ENCODE measurements at places on chromosomes 11 and 22.

GRCh38 chr11:130979386-130979972 is 63.2 kb upstream of the SNX19 start:
- DNase-seq, result peak; percentile 69

DNA sequence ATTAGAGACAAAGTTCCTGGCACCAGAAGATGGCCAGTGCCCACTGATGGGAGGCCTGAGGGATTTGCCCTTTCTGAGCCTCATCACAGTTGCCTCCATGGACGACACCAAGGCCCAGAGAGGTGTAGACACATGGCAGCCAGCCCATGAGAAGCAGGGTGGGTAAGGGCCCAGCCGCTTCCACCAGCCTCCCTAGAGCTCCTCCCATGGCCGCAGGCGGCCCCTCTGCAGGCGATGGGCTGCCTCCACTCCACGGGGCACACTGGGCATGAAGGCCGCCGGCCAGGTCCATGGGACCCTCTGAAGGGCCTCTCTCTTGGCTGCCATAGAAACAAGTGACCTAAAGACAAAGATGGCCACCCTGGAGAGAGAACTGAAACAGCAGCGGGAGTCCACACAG is 14.5 kb downstream of the CCDC157 start:
- no peak for DNase-seq

GRCh38 chr22:43436868-43437267 is 25.1 kb downstream of the MPPED1 start:
- no peak for DNase-seq

GRCh38 chr22:22158207-22158816 is 86.3 kb upstream of the VPREB1 start:
- DNase-seq, result no peak

GRCh38 chr11:78210000-78210608 is 21.4 kb downstream of the USP35 start:
- no peak for DNase-seq

DNA sequence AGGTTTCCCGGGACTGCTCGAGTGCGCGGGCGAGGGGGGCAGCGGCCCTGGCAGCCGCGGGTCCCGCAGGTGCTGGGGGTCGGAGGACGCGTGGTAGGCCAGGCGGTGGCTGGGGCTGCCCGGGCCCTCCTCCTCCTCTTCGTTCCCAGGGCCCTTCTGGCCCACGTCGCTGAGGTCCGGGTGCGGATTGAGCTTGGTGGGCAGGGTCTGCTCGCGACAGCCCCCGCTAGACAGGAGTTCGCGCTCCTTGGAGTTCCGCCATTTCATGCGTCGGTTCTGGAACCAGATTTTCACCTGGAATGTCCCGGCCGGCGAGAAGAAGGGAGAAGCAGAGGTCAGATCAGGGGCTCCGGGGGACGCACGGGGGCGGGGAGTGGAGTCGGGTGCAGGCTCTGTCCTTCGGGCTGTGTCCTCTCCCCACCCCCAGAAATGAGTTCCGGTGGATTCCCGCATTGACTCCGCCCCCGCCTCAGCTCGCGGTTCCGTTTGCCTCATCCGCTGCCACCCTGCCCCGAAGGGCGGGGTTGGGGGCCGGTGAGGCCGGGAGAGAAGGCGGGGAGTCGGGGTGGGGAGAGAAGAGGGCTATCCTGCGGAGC is 3.9 kb downstream of the DBX1 start:
- DNase-seq, result no peak

GRCh38 chr22:44369293-44369661 is 56.5 kb upstream of the SHISAL1 start:
- no peak for DNase-seq

DNA sequence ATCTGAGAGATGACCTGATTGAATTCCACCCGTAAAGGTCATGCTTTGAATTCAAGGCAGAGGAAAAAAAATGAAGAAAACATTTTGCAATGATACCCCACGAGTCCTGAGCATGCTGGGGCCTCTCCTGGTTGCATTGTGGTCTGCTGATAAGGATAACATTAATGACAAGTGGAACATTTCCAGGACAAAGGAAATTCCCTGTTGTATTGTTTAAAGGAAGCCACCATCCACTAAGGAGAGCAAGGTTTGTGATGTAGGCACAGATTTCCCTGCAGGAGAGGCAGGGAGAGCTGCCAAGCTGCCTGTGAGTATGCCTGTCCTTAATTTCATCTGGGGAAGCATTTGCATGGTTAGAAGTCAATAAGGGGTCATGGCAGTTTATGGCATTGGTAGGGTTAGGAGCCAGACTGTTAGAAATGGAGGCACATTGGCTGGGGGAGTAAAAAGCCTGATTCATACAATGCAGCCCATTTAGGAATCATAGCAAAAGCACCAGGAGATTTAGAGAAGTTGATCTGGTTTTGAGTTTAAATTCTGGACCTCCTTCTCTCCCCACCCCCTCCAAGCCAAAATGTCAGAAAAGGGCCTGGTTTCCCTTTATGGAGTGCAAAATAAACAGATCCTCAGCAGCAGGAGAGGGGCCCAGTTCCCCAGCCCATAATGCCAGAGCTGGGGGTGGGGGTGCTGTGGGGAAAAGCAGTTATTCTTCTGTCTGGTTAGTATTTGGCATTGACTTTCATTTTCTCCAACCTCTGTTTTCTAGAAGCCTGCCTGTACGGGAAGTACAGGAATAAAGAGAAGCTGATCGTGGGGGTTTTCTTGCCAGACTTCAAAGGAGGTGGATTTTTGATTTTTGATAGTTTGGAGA is 22.1 kb downstream of the FLI1 start:
- no peak for DNase-seq

- DNase-seq, result peak; percentile 12
These were observed 11.7 kb upstream of the GLYATL1 start for GRCh38 chr11:58927393-58928106.

GRCh38 chr11:62402226-62402959 is 16.4 kb upstream of the SCGB1A1 start:
- no peak for DNase-seq

GRCh38 chr11:123161376-123162030 is 33.5 kb downstream of the CLMP start:
- DNase-seq, result no peak

- no peak for DNase-seq
These were observed 132.2 kb downstream of the ST3GAL4 start for GRCh38 chr11:126487711-126488110.

- no peak for DNase-seq
These were observed 12.7 kb upstream of the CNTF start for GRCh38 chr11:58609723-58610122.

GRCh38 chr11:105553025-105553424 is 56.8 kb upstream of the GRIA4 start:
- no peak for DNase-seq

DNA sequence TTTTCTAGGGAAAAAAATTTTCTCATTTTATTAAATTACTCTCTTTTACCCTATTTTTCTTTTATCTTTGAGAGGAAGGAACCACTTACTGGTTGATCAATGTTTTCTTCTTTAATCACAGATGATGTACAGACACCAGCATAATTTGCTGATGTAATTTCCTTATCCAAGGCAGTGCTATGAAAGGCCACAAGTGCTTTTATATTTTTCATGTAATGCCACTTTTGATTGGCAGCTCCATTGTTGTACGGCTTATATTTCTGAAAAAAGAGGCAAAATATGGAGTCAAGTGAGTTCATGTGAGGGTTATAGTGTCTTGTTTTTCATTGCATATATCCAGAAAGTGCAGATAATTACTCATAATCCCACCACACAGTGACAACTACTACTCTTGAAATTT is 322.7 kb upstream of the MPPED2 start:
- DNase-seq, result no peak

DNA sequence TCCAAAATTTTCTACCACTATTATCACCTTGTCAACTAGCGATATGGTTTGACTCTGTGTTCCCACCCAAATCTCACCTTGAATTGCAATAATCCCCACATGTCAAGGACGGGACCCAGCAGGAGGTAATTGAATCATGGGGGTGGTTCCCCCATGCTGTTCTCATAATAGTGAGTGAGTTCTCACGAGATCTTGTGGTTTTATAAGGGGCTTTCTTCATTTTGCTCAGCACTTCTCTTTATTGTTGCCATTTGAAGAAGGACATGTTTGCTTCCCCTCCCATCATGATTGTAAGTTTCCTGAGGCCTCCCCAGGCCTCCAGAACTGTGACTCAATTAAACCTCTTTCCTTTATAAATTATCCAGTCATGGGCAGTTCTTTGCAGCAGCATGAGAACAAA is 73.5 kb upstream of the ZC3H12C start:
- no peak for DNase-seq

DNA sequence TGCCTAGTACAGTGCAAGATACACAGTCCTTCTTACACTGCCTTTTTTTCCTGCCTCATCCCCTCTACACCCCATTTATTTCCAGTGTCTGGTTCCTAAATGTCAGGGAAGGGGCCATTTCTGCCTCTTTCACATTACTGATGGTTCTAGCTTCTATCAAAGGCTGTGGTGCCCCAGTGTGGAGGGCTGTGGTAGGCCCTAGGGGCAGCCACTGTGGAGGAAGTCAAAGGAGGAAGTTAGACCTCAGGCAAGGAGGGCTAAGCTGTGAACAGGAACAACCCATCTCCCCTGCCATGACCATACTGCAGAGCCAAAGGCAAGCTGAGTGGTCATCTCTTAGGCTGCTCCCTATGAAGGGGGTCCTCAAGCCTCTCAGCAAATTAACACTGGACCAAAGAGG is 81.9 kb upstream of the CRTAM start:
- peak; percentile 17 for DNase-seq

DNA sequence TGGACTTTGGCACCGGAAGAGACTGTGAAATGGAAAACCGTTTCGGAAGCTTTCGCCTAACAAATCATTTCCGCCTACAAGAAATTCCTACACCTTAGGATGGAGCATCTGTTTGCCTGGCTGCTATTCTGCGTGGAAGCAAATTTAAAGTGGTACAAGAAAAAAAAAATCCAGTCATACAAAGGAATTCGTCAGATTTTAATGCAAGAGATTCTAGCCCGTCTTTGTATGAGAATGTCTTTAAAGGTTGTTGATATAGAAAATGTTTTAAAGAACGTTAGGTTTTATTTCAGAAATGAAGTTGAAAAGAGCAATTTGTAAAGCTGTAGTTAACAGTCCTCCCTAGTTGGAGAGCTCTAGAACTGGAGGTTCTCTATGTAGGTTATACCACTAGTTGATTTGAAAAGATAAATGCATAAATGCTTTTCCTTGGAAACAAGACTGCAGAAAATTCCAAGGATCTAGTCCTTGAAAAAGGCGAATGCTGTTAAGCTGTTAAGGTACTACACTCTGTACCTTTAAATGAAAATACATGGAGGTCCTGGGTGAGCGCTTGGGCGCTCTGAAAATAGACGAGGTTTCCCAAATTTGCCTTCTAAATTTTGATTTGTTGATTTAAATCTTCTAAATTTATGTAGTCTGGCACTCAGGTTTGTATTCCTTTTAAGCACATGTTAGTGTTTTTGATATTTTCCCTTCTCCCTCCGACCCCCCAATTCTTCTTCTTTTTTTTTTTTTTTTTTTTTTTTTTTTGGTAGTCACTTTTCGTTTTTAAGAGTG is 2.4 kb downstream of the NCR3LG1 start:
- DNase-seq, result peak; percentile 85
